ENCODE measurements at places on chromosomes 11 and 22. TPM values are rescaled to one million over a fixed set of nuclear protein-coding genes. Genes with fewer than 3 reads are reported as not detected.
A peak's percentile ranks its signal among the peaks of the same experiment; 100 is the strongest.

The TEX12 gene
- not detected for total RNA-seq

- no peaks in the 10 kb centered on the region for H3K27me3 ChIP-seq
- no peak overlapping the region for H3K27ac ChIP-seq
- DNase-seq, result no peak
- H3K4me3 ChIP-seq, result no peak overlapping the region
- H3K4me1 ChIP-seq, result no peaks in the 10 kb centered on the region
- no peaks in the 10 kb centered on the region for H3K36me3 ChIP-seq
These were observed 3.2 kb upstream of the PATE3 start for GRCh38 chr11:125784678-125785077.

The APOBEC3G gene
- 2.3 TPM for total RNA-seq

DNA sequence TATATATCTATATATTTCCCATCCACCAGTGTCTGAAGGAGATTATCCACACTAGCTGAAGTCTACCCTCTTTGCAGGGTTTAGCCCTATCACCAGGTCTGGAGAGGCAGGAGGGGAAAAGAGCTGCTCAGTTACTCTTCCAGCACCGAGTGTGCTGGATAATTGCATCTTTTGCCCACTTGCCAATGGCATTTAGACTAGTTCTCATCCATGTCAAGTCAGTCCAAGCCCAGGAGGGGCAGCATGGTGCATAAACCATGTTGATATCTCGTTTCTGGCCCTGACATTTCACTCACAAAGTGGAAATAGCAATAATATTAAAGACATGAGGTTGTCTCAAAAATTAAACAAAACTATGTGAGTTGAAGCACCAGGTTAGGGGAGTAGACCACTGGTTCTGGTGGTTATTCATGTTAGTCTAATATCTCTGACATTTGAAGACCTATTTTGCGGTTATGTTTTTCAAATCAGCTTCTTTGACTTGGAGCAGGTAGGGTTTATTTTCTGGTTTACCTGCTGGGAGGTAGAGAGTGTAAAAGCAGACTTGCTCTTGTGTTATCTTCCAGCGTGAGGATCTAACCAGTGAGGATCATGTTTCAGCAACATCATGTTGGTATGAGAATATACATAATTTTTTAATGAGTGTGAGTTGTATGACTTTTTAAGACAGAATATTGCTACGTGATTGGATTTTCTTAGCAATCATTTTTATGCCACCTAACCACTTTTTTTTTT, 273.2 kb upstream of the KIRREL3 start:
- DNase-seq, result no peak
- no peaks in the 10 kb centered on the region for H3K36me3 ChIP-seq
- H3K27me3 ChIP-seq, result no peaks in the 10 kb centered on the region
- no peak overlapping the region for H3K27ac ChIP-seq
- no peak overlapping the region for H3K4me3 ChIP-seq
- H3K4me1 ChIP-seq, result no peaks in the 10 kb centered on the region

GRCh38 chr11:129785383-129786111, 30.1 kb upstream of the TMEM45B start:
- DNase-seq, result no peak
- no peaks in the 10 kb centered on the region for H3K4me1 ChIP-seq
- no peaks in the 10 kb centered on the region for H3K27me3 ChIP-seq
- H3K36me3 ChIP-seq, result no peaks in the 10 kb centered on the region
- no peak overlapping the region for H3K27ac ChIP-seq

DNA sequence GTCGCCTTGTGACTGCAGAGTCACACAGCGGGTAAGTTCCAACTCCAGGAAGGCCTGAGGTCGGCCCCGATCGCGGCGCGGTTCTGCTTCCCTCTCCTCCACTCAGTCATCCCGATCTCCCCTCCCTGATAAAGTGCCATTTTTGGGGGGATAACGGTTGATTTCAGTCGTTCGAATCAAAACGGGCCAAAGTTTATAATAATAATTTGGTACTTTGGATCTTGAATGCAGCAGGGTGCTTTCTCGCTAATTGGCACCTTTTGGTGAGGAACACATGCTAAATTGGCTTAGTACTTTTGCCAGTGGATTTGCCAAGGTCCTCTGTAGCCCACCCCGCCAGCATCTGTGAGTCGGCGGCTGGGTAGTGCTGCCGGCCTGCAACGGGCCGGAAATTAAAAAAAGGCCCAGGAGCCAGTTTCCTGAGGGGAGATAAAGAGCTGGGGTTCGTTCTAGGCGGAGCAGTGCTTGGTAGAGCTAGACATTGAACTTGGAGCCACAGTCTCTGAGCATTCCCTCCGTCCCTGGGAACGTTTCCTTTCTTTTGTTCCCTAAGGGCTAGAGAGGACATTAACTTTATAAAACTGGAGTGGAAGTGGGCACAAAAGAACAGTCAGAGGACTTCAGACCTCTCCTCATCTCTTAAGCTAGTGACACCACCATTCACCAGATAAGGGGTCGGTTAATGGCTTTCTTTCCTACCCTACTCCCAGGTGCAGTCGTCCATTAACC, 997 bp downstream of the UBE2L3 start:
- no peaks in the 10 kb centered on the region for H3K36me3 ChIP-seq
- H3K4me3 ChIP-seq, result peak overlapping the region; percentile 71
- no peaks in the 10 kb centered on the region for H3K27me3 ChIP-seq
- DNase-seq, result peak; percentile 19
- H3K4me1 ChIP-seq, result peaks cover 37% of the 10 kb centered on the region

DNA sequence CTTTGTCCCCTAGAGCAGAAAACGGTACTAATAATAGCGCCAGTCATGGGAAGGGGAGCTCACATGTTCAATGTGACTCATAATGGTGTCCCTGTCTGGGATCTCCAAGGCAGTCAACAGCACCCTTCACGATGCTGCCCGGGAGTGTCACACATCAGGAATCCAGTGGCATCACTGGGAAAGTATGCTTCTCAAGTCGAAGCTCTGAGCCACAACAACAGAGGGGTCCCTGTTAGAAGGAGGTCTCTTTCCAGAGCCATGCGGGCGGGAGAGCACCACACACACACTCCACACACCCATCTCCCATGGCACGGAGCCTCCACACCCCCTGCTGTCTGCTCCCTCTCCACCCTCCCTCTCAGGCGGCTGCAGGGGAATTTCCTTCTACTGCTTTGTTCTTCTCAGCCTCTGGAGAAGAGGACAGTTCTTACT, 119.7 kb downstream of the ETS1 start:
- peak overlapping the region; percentile 73 for H3K27ac ChIP-seq
- peak; percentile 15 for DNase-seq
- H3K27me3 ChIP-seq, result no peaks in the 10 kb centered on the region
- peaks cover 51% of the 10 kb centered on the region for H3K4me1 ChIP-seq
- H3K36me3 ChIP-seq, result peaks cover 6% of the 10 kb centered on the region
- H3K4me3 ChIP-seq, result no peak overlapping the region

The CBLIF gene
- not detected for total RNA-seq

DNA sequence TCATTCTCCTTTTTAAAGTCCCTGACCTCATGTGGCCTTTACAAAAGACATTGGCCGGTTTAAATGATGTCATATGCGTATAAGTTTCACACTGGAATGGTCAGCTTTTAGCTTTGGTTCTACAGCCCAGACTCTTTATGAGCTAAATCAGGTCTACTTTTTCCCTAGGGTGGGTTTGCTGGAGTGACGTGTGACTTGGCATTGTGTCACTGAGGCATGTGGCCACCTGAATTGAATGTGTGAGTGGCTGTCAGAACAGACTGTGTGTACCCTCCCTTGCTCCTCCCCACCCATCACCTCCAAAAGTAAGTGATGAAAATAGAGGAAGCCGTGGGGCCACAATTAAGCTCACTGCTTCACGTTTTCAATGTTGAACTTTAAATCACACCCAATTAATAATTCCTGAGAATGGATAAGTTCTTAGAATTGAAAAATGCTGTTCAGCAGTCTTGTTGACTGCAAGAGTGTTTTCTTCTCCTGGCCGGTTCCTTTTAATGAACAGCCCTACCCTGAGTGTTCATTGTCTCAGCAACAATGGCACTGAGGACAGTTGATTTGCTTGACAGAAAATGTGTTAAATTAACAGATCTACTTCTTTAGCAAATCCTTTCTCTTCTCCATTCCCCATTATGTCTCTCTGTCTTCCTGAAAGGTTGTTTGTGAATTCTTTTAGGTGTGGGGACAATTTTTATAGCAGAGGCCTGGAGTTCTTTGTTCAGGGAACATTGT, 11.3 kb downstream of the CECR2 start:
- H3K36me3 ChIP-seq, result no peaks in the 10 kb centered on the region
- H3K27ac ChIP-seq, result peak overlapping the region; percentile 92
- H3K27me3 ChIP-seq, result no peaks in the 10 kb centered on the region
- peak; percentile 56 for DNase-seq
- no peak overlapping the region for H3K4me3 ChIP-seq
- H3K4me1 ChIP-seq, result peaks cover 58% of the 10 kb centered on the region

The PGA3 gene
- total RNA-seq, result not detected

GRCh38 chr11:122668562-122669090, 13.1 kb downstream of the UBASH3B start:
- no peaks in the 10 kb centered on the region for H3K4me1 ChIP-seq
- no peak overlapping the region for H3K4me3 ChIP-seq

GRCh38 chr11:116960930-116961329, 123.5 kb upstream of the APOA1 start:
- no peaks in the 10 kb centered on the region for H3K36me3 ChIP-seq
- peaks cover 34% of the 10 kb centered on the region for H3K4me1 ChIP-seq
- no peak for DNase-seq

DNA sequence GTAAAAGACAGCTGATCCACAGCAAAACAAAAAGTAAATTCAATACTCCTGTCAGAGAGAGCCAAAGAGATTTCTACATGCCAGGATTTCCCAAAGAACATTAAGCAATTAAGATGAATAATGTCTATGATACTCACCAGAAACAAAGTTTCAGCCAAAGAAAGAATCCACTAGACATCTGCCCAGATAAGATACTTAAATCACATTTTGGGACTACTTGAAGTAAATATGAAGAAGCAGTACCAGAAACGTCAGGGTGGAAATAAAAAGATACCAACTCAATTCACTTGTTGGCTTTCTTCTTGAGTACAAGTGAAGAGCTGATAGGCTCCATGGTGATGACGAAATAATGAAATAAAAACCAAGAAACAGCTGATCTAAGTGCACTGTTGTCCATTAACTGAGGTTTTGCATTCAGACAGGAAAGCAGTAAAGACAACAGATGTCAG, 31.6 kb upstream of the ARHGAP32 start:
- H3K36me3 ChIP-seq, result no peaks in the 10 kb centered on the region
- no peak for DNase-seq
- H3K4me3 ChIP-seq, result no peak overlapping the region
- peak overlapping the region; percentile 54 for H3K27ac ChIP-seq
- peaks cover 13% of the 10 kb centered on the region for H3K4me1 ChIP-seq

The COA4 gene
- 91.8 TPM for total RNA-seq

The SEC14L3 gene
- total RNA-seq, result not detected

DNA sequence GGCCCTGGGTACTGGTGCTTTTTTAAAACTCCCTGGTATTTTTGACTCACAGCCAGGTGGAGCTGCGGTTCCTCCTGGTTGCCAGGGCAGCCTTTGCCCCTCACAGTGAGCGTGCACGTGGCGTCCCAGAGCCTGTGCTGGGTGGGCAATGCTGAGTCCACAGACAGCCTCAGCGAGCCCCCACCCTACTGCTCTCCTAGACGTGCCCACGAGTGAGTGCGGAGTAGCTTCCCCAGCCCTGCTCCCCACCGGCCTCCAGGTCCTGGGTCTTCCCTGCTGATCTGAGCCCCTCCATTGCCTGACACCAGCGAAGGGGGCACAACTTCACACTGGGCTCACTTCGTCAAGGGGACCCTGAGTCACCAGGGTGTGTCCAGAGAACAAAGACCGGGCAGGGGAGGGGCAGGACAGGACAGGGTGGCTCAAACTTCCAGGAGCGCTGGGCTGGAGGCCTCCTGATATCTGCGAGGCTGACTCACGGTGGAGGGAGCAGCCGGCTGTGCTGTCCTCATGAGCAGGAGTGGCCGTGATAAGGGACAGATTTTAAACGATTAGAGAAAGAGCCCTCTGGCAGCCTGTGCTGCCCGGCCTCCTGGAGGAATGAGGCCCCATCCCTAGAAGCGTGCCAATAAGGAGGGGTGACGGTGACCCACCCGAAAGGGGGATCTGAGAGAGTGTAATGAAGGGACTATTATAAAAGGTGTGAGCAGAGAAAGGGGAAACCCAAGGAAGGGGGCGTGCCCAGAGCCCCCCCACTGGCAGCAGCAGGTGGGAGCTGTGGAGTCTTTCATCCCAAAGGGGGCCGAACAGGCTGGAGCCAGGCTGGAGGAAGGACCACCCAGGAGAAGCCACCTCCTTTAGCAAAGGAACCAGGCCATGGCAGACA, 129.3 kb upstream of the FGF3 start:
- H3K27ac ChIP-seq, result no peak overlapping the region
- no peaks in the 10 kb centered on the region for H3K4me1 ChIP-seq
- peaks cover 3% of the 10 kb centered on the region for H3K27me3 ChIP-seq
- DNase-seq, result no peak
- H3K36me3 ChIP-seq, result no peaks in the 10 kb centered on the region

The CELF1 gene
- total RNA-seq, result 185 TPM

The HTR3A gene
- total RNA-seq, result not detected

DNA sequence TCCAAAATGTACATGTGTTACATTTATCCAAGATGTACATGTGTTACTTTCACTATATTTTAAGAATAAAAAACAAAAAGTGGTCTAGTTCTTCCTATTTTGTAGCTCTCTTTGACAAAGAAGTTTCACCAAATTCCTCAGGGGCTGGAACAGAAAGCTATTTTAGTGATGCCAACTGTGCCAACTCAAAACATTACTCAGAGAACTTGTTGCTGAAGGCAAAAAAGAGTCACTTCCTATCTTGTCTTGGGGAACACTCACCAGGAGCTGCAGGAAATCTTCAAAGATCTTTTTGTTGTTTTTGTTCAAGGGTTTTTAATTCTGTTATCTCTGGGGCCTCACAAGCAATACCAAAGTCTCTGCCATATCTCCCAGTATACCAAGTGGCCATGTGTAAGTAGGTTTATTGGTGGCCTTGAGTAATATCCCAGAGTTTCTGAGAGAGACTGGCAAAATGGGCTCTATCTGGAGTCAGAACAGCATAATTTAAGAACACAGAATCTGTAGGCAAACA, 13.6 kb upstream of the EED start:
- no peak overlapping the region for H3K27ac ChIP-seq
- no peaks in the 10 kb centered on the region for H3K27me3 ChIP-seq
- H3K4me1 ChIP-seq, result no peaks in the 10 kb centered on the region
- no peak overlapping the region for H3K4me3 ChIP-seq
- DNase-seq, result no peak
- H3K36me3 ChIP-seq, result no peaks in the 10 kb centered on the region

DNA sequence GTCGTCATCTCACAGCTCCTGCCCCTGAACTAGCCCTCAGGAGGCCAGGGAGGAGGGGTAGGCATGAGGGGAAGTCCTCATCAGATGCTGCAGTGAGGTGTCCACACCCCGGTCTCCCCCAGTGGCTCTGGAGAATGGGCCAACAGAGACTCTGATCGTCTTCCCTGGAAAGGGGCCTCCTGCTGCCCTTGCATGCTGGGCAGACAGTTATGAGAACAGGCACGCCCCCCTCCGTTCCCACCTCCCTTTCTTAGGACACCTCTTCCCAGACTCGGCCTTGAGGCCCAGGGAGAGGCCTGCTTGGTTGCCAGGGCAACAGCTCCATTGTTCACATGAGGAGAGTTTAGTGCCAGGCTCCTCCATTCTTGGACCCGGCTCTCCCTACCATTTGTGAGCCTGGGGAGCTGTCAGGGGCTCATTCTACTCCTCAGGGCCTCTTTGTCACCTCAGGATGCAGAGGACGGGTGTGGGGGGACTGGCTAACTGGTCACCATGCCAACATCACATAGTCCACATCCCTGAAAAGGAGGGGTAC, 157.7 kb downstream of the TTC17 start:
- no peaks in the 10 kb centered on the region for H3K36me3 ChIP-seq
- no peak overlapping the region for H3K27ac ChIP-seq
- no peaks in the 10 kb centered on the region for H3K27me3 ChIP-seq
- no peak overlapping the region for H3K4me3 ChIP-seq
- no peak for DNase-seq
- H3K4me1 ChIP-seq, result no peaks in the 10 kb centered on the region
